ENCODE measurements at places on chromosomes 3 and 15.

- no peaks in the 10 kb centered on the region for H3K27me3 ChIP-seq
- peaks cover 26% of the 10 kb centered on the region for H3K4me1 ChIP-seq
- H3K27ac ChIP-seq = peak overlapping the region; percentile 96
- DNase-seq = no peak
- no peaks in the 10 kb centered on the region for H3K36me3 ChIP-seq
- peak overlapping the region; percentile 95 for H3K4me3 ChIP-seq
These were observed 1.2 kb downstream of the BRPF1 start for GRCh38 chr3:9732740-9733115.

- no peaks in the 10 kb centered on the region for H3K27me3 ChIP-seq
- no peaks in the 10 kb centered on the region for H3K4me1 ChIP-seq
- H3K27ac ChIP-seq = no peak overlapping the region
- no peak for DNase-seq
- no peaks in the 10 kb centered on the region for H3K36me3 ChIP-seq
These were observed 101.7 kb upstream of the UBP1 start for GRCh38 chr3:33541918-33542317.

DNA sequence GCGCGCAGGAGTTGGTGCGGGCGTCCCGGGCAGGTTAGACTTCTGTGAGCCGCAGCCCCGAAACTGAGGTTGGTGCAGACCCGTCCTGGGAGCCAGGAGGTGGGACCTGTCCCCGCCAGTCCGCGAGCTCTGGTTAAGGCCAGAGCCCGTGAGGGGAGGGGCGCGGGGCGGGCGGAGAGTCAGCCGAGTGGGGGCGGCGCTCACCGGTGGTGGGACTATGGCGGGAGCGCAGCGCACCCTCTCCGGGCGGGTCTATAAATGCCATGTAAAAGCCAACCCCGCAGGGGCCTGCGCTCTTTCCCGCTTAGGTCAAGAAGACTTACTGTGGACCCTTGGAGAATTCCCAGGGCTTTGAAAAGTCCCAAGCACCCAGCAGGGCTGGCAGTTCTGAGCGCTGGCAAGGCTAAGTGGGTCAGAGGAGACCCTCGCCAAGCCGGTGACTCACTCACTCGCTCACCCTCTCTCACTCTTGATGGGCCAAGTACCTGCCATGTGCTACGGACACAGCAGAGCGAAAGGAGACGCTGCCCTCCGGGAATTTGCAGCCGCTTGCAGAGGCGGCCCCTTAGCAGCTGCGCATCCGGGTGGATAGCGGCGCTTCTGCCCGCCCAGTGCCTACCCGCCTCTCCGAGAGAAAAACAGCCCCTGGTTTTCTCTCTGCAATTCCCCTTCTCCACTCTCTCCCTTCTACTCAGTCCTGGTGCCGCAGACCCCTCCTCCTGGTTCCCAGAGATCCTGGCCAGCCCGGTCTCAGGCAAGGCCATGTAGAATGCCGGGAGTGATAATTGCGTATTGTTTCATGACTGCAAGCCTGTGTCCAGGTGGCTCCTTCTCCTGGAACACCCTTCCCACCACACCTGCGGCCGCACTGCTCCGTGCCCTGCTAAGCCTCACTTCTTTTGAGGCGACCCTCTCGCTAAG is at the start of gene ALDH1L1:
ALDH1L1 (minus strand) TSS at position 110 of the 921 bp plus-strand sequence. CDS start 19,607 bp downstream, outside the sequence.
- DNase-seq = peak; percentile 68
- H3K27ac ChIP-seq = no peak within 1 kb of the TSS
- no peaks in the 10 kb centered on the region for H3K36me3 ChIP-seq

DNA sequence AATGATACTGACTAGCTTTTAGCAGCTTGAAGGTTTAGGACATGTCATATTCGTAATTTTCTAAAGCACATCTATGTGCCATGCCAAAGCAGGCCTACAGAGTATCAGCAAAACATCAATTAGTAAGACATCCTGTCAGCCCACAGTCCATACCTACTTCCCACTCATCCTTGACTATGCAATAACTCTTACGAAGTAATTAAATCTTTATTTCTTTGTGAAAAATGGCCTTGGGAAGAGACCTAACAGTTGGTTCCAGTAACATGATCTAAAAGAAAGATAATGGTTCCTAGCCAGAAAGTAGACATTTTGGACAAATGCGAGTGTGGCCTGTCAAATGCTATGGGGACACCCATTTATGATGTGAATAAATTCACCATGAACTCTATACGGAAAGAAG is 172.6 kb upstream of the TNIK start:
- H3K27me3 ChIP-seq = no peaks in the 10 kb centered on the region
- no peaks in the 10 kb centered on the region for H3K4me1 ChIP-seq
- H3K4me3 ChIP-seq = no peak overlapping the region
- DNase-seq = no peak
- H3K27ac ChIP-seq = no peak overlapping the region
- peaks cover 6% of the 10 kb centered on the region for H3K36me3 ChIP-seq

GRCh38 chr3:47404431-47404876 is 23.6 kb downstream of the PTPN23 start:
- peaks cover 42% of the 10 kb centered on the region for H3K4me1 ChIP-seq
- no peak overlapping the region for H3K4me3 ChIP-seq
- H3K27ac ChIP-seq = peak overlapping the region; percentile 86
- H3K27me3 ChIP-seq = no peaks in the 10 kb centered on the region

GRCh38 chr15:23595368-23595767 is 29.9 kb downstream of the MKRN3 start:
- H3K4me3 ChIP-seq = no peak overlapping the region
- H3K27me3 ChIP-seq = no peaks in the 10 kb centered on the region
- no peak overlapping the region for H3K27ac ChIP-seq
- no peaks in the 10 kb centered on the region for H3K36me3 ChIP-seq
- no peaks in the 10 kb centered on the region for H3K4me1 ChIP-seq
- DNase-seq = no peak

DNA sequence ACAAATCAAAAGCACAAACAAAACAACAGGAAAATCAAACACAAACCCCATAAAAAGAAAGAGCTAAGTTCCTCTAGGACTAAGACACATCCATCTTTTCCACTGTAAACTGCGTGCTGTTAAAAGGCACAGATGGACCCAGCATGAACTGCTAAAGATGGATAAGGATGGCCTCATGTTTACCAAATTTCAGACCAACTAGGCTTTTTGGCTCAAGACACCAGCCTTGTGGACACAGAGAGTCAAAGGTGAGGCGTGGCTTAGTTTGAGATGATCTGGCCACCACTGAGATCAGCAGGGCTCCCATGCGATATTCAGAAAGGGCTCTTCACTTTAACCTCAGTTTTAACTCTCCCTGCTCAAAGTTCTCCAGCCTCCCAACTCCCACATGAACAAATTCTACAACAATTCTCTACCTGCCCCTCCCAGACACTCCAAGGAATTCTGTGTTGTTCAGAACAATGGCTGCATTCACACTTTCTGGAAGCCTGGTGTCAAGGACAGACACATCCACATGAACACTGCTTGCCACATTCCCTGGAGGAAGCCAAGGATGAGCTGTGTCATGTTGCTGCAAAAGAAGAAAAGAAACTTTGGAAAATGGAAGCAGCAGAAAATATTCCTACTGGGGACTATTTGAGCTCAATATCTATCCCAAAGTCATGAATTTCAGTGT is 198.4 kb upstream of the LRRN1 start:
- DNase-seq = no peak
- H3K36me3 ChIP-seq = no peaks in the 10 kb centered on the region
- no peak overlapping the region for H3K27ac ChIP-seq
- H3K27me3 ChIP-seq = no peaks in the 10 kb centered on the region
- no peaks in the 10 kb centered on the region for H3K4me1 ChIP-seq
- no peak overlapping the region for H3K4me3 ChIP-seq

DNA sequence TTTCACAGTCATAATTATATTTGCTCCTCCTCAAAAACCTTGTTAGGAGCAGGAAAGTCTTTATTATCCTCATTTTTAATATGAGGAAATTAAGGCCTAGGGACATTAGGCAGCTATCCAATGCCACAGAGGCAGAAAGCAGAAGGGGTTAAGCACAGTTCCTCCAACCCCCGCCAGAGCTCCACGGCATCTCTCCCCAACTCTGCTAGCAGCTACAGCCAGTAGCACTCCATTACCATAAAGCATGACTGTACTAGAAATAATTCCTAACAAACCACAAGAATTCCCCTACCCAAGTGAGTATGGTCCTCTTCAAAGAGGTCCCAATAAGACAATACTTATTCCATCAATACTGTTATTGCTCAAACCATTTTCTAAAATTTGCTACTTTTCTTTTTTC is 9.8 kb downstream of the HEG1 start:
- DNase-seq = no peak
- no peaks in the 10 kb centered on the region for H3K27me3 ChIP-seq
- no peaks in the 10 kb centered on the region for H3K36me3 ChIP-seq
- no peak overlapping the region for H3K4me3 ChIP-seq
- H3K27ac ChIP-seq = no peak overlapping the region

DNA sequence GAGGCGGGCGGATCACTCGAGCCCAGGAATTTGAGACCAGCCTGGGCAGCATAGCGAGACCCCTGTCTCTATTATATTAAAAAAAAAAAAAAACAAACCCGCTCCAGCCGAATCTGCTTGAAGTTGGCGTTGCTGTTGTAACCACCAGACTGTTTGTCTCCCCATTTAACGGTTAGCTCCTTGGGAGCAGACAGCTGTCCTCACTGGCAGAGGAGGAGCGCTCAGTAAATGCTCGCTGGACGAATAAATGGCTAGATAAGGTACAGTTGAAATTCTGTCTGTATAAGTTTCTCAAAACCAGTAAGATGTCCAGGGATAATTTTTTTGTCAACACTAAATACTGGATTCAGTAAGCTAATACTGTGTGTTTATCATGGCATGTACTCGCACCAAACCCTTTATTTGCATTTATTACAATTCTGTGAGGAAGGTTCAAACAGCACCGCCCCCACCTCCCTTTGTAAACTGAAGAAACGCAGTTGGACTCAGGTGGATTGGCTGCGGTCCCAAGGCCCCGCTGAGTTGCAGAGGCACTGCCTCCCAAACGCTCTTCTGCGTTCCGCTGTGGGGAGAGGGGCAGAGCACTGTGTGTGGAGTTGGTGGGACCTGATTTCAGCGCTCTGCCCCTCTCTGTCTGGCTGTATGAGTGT is 1.1 kb downstream of the RCCD1 start:
- DNase-seq = no peak
- H3K4me1 ChIP-seq = peaks cover 25% of the 10 kb centered on the region

- no peaks in the 10 kb centered on the region for H3K4me1 ChIP-seq
- H3K27me3 ChIP-seq = no peaks in the 10 kb centered on the region
- no peak for DNase-seq
- H3K4me3 ChIP-seq = no peak overlapping the region
- H3K27ac ChIP-seq = no peak overlapping the region
These were observed 45.4 kb downstream of the ZNF106 start for GRCh38 chr15:42445551-42445950.

DNA sequence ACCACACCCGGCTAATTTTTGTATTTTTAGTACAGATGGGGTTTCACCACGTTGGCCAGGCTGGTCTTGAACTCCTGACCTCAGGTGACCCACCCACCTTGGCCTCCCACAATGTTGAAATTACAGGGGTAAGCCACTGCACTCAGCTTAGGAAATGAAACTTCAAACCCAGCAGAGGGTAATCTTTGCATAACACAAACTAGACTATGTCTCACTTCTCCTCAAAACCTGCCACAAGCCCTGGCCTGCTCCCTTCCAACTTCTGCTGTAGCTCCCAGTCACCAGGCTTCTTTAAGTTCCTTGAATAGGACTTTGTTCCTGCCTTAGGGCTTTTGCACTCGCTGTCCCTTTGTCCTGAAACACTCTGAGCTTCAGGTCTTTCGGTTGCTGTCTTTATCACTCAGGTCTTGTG is 39.2 kb upstream of the SEMA4B start:
- H3K4me3 ChIP-seq = no peak overlapping the region
- no peaks in the 10 kb centered on the region for H3K36me3 ChIP-seq
- DNase-seq = no peak
- no peaks in the 10 kb centered on the region for H3K27me3 ChIP-seq
- no peak overlapping the region for H3K27ac ChIP-seq

GRCh38 chr3:57091521-57092273 is 31.2 kb downstream of the SPATA12 start:
- H3K27me3 ChIP-seq = no peaks in the 10 kb centered on the region
- H3K27ac ChIP-seq = no peak overlapping the region
- H3K4me3 ChIP-seq = no peak overlapping the region

Data from tibial nerve (tissue), 4 donors.